Activated T-cell treated with anti-CD3 and anti-CD28 coated beads for 1 hour (primary cell): ENCODE measurements at places on chromosomes 12 and 14.

DNA sequence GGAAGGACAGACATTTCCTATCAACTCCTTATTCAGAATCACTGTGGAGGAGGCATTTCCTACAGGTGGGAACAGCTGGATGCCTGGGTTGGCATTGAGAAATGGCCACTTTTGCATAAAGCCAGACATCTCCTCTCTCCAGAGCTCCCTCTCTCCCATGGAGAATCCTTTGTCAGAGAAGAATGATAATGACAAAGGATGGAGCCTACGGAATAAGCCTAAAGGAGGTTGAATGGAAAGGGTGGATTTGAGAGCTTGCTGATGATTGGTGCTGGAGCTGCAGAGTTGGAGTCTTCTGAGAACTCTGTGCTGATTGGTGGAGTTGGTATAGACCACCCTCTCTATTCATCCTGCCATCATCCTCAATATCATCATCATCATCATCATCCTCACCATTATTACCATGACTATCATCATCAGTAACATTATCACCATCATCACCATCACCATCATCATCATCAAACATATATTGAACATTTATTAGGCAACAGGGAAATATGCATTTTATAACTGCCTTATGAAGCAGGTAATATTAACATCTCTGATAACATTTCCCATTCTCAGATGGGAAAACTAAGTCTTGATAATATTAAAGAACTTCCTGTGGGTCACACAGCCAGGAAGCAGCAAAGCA lies 89.2 kb upstream of the HSPB8 start:
- DNase-seq: no peak

- DNase-seq: no peak
Measured at GRCh38 chr12:59737725-59738463, 142.1 kb downstream of the SLC16A7 start.

GRCh38 chr12:132423251-132423819 lies 66.6 kb upstream of the FBRSL1 start:
- DNase-seq: no peak

GRCh38 chr12:52066346-52067080 lies 3.3 kb upstream of the ATG101 start:
- no peak for DNase-seq

- no peak for DNase-seq
Measured at GRCh38 chr12:77940567-77940966, 109.9 kb downstream of the NAV3 start.

GRCh38 chr12:80936642-80937390 lies 918 bp downstream of the LIN7A start:
- no peak for DNase-seq

DNA sequence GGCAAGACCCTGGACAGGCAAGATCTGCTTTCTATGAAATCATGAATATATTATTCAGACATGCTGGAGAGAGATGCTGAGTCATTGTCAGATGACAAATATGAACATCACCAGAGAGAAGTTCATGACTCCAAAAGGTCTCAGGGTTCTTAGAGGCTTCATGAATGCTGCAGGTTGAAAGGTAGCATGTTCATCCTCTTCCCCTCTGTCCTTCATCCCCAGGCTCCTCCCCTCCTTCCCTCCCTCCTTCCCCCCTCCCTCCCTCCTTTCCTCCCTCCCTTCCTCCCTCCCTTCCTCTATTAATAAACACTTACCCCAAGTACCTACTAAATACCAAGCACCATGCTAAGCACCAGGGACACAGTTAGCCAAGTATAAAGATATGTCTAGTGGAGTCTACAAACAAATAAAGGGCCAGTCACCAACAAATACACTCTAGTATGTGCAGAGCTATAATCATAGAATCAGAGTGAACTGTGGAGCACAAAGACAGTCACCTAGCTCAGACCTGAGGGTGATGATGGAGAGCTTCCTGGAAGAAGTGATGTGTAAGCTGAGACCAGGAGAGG lies 46.2 kb downstream of the RPH3A start:
- no peak for DNase-seq

- DNase-seq: no peak
Measured at GRCh38 chr12:66062290-66062625, 68.3 kb downstream of the LLPH start.

GRCh38 chr12:57604454-57604991 lies at the start of gene DTX3:
TSS of gene DTX3 (plus strand) at chr12:57604824. CDS start at chr12:57606518, 1,694 bp downstream.
- no peak for DNase-seq

DNA sequence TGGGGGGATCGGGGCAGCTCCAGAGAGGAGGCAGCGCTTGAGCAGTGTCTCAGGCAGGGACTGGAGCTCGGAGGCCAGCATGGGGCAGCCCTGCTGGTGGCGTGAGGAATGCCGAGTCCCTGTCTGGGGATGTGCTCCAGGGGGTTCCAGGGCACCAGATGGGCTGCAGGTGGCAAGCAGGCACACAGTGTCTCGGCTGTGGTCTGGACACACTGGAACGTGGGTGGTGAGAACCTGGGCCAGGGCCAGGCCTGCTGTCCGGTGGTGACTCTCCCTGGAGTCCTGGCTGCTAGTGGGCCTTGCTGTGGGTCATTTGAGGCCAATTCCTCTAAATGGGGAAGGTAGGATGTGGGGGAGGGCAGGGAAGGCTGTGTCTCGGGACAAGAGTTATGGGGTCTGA lies 199.4 kb upstream of the RTL1 start:
- DNase-seq: no peak

GRCh38 chr12:54000116-54001114 lies at the start of gene HOXC9:
TSS of gene HOXC9 (plus strand) at chr12:54000161. CDS start at chr12:54000189, 28 bp downstream.
- no peak for DNase-seq

- no peak for DNase-seq
Measured at GRCh38 chr12:42365486-42365885, 39.5 kb downstream of the PPHLN1 start.

- DNase-seq: no peak
Measured at GRCh38 chr14:105641075-105641937, 114.9 kb downstream of the TMEM121 start.

DNA sequence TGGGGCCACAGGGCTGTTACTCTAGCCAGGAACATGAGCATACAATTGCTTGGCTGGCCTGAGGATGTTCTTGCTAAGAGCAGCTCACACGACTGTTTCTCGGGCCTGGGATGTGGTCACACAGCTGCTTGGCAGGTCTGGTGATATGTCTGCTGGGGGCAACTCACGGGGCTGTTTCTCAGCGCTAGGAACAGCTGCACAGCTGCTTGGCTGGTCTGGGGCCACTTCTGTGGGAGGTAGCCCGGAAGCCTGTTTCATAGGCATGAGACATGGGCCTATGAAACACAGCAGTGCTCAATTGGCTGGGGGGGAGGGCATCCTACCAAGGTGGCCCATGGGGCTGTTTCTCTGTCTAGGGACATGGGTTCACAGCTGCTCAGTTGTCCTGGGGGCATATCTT lies 73.4 kb upstream of the DDHD1 start:
- no peak for DNase-seq

- no peak for DNase-seq
Measured at GRCh38 chr12:18752280-18752920, 14.5 kb downstream of the CAPZA3 start.
